ENCODE measurements at places on chromosomes 6 and 20.

- DNase-seq = peak; percentile 48
Observed at GRCh38 chr20:63941282-63942081, 14.7 kb downstream of the UCKL1 start.

DNA sequence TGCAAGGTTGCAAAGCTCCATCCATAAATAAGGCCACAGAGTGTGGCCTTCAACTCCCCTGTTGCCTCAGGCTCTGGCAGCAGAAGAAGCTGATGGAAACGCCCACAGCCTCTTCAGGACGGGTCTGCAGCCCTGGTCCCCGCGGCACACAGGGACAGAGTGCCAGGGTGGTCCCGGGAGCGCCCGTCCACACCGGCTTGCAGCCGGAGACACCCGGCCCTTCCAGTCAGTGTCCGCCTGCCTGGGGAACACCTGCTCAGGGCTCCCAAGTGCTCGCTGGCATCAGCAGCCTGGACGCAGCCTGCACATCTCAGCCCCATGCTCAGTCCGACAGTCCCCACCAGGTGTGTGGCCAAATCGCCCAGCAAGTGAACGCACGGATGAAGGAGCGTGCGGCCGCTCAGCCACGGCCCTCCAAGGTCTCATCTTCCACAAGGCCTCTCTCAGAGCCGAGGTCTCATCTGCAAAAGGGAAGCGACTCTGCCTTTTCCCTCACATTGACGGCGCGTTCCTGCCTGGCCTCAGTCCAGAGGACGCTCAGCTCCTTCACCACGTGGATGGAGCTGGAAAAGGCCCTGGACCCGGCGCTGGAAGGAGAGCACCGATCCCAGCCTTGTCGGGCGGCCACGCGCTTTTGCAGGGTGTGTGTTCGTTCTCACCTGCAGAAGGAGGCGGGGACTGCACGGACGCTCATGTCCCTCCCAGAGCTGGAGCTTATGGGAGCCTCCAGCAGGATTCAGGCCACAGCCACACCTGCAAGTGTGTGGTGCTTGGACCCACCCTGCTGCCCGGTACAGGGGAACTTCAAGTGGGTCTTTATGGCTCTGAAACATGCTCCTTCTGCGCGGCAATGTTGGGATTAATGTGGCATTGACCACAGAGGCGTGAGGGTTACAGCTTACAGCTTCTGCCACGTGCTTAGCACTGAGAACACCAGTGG is 180.4 kb downstream of the DLL1 start:
- no peak for DNase-seq

GRCh38 chr6:21099338-21100314 is 493.9 kb upstream of the SOX4 start:
- DNase-seq = no peak

GRCh38 chr6:112701201-112701600 is 354.1 kb downstream of the RFPL4B start:
- DNase-seq = no peak

GRCh38 chr6:13455552-13455966 is 31.8 kb downstream of the GFOD1 start:
- DNase-seq = no peak

DNA sequence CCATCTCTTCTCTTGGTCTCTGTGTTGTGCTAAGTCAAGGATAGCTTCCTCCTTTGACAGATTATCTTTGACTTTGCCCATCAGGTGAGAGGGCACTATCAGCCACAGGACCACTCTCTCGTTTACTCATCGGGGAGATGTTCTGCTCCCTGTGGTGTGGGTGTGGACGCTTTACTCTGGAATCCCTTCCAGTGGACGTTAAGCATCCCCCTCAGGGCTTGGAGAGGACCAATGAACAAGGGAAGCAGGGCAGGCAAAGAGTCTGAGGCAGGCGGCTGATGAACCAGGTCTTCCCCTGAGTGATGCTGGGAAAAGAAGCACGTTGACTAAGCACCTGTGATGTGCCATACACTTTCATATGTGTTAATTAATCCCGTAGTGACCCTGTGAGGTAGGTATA is 21.0 kb upstream of the RNF24 start:
- DNase-seq = no peak

DNA sequence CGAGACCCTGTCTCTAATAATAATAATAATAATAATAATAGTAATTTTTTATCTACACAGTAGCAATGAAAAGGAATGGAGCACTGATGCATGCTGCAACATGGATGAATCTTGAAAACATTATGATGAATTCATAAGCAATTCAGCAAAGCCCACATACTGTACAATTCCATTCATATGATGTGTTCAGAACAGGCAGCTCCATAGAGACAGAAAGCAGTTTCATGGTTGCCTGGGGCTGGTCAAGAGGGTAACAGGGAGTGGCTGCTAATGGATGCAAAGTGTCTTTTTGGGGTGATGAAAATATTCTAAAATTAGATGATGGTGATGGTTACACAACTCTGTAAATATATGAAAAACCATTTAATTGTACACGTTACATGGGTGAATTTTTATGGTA is 43.6 kb downstream of the SLC24A3 start:
- DNase-seq = no peak

DNA sequence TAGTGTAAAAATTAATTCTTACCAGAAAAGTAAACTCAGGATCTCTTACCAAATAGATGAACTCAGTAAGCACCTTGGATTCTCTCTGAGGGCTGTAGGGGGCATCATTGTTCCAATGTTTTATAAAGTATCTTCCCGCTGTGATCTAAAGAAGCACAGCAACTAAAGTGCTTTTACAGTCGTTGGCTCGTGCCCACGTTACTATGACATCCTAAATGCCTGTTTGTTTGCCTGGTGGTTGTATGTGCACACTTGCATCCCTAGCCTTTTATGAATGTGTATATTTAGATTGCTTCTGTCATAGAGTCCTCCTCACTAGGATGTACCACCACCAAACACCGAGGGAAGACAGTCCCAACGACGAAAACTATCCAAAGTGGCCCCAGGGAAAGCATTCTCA is 34.5 kb downstream of the SLX4IP start:
- DNase-seq = no peak

DNA sequence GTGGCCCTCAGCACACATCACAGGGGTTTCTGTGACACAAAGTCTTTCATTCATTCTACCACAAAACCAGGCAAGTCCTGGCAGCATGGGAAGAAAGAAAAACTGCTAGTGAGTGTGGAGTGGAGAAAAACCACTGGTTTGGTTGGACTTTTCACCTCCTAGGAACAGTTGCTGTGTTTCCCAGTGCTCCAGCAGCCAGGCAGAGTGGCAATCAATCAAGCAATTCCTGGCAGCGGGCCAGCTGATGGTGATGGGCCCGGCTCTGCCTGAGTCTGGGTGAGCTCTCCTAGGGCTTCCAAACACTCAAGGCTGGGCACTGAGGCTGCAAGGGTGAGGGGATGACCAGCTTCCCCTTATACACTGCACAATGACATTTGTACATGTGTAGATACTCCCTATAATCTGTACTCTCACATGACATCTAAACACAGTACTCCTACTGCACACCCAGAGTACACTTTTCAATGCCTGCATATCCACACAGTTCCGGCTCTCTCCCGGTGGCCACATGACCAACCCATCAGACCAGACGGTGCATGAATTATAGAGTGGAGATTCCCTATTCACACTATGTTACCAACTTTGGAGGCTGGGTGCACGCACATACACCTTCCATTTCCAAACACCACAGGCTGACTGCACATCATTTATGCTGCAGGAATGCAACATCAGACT is 156.6 kb downstream of the UNC5CL start:
- DNase-seq = no peak
